Posterior vena cava (tissue), 2 donors: ENCODE measurements at places on chromosomes 7 and 10.

GRCh38 chr7:64182036-64182790, 24.8 kb upstream of the ZNF735 start:
- DNase-seq, result no peak

- DNase-seq, result no peak
Measured at GRCh38 chr10:35511647-35512046, 93.5 kb upstream of the GJD4 start.

DNA sequence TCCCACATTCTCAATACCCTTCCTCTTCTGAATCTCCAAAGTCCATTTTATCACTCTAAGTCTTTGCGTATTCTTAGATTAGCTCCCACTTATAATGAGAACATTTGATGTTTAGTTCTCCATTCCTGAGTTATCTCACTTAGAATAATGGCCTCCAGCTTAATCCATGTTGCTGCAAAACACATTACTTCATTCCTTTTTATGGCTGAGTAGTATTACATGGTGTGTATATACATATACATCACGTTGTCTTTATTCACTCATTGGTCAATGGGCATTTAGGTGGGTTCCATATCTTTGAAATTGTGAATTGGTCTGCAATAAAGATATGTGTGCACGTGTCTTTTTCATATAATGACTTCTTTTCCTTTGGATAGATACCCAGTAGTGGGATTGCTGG, 32.3 kb downstream of the GPR22 start:
- DNase-seq, result no peak

DNA sequence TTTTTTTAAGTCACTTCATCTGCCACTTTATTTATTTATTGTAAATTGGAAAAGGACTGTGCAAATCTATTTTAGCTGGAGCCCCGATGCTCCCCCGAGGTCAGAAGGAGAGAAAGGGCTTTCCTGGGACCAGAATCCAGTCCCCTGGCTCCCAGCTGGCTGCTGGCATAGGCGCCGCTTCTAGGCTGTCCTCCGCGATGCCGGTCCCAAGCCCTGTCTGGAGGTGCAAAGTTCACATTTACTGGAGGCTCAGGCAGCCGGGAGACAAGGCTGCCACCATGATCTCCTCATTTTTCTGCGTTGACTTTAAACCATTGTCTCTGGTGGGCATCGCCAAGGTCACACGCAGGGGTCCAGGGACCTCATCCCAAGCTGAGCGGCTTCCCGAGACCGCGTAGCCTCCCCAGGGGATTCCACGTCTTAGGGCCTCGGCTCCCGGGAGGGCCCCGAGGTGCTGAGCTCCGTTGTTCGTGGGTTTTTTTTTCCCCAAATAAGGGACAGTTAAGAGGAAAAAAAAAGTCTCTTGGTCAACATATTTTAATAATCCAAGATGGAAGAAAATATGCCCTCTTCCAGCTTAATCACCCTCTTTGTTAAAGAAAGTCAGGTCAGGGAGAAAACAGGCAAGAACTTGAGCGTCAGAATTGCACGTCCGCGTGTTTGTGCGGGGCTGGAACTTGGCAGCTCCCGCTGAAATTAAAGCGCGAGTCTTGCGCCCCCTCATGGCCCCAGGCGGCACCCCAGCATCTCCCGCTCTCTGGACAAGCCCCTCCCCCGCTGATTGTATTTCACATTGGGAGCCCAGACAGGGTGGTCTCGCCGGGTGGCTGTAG, 11.9 kb downstream of the RGR start:
- peak; percentile 89 for DNase-seq

DNA sequence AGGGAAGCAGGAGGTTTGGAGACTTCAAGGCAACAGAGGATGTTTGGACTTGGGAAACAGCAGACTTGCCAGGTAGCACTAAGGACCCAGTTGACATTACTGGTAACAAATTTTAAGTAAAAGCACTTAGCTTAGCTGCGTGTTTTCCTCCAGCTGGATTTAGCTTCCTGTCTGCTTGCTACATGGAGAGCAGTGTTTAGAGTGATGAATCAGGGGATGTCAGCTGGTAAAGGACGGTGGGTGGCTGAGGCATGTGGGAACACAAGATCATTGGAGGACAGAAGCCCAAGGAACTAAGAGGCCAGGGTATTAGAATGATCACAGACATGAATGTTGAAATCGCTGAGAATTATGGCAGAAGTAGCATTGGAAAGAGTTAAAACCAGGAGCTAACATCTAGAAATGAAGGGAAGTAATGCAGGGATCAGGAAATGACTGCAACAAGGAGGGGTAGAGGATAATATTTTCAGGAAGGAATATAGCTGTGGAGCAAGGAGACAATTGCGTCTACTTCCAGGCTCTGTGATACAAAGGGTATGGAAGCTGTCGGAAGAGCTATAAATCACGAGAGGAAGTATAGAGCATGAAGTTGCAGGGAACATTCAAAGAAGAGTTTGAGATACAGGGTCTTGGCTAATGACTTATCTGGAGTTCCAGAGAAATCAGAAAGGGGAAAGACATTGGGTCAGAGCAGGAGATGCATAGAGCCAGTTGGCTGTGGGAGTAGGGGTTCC, 34.4 kb downstream of the CALD1 start:
- no peak for DNase-seq
